ENCODE measurements at places on chromosomes 12 and 14.

DNA sequence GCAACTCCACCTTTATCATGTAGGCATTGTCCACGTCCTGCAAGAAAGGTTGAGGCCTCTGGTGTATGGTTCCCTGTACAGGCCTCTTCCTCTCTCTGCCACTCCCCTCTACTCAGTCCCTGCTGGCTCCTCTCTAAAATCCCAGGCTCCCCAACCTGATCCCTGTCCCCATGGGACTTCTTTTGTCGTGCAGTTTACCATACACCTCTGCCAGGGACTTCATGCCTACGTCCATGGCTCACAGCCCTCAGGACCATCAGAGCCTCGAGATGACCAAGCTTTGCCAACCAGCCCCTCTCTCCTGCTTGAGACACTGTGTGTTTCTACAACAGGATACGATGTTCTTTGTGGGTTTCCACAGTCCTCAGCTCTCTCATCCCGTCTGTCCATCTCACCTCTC, 2.9 kb downstream of the KRT2 start:
- DNase-seq, result no peak

DNA sequence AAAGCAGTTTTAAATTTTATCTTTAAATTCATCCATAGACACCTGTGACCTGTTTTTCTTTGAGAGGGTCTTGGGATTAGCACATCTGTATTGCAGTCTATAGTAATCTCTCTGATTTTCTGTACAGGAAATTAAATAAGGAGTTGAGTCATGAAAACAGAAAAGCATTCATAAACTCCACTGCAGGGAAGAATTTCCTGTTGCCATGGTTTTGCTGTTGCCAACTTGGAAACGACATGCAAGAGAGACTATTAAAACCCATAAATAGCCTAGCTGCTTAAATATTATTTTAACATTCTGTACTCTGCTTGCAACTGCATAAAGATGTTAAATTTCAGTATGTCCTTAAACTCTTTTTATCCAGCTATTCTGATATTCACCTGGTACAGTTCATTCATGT, 281.0 kb upstream of the RGS6 start:
- no peak for DNase-seq

- no peak for DNase-seq
Measured at GRCh38 chr12:75571656-75572205, 60.3 kb upstream of the KRR1 start.

DNA sequence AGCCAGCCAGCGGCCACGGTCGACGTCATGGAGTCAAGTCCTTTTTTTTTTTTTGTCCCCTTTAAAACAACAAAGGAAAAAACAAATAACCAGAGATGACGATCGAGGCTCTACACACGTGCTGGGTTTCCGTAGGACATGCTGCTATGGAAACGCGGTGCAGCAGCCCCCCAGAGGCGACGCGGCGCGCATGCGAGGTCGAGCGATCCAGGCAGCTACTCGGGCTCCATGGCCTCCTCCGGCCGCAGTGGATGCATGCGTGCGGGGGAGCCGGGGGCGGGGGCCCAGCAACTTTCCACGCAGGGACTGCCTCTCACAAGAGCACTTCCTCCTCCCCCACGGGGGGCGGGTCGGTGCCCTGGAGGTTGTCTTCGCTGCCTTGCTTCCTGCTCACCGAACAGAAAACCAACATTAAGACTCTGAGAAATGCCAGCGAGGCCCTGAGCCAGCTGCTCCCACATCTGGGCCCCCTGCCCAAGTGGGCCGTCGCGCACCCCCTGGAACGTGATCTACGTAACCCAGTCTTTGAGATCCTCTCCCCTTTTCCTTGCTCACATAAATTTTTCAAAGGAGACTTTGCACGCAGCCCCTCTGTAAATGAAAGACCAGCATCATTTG, 30.7 kb downstream of the P2RX4 start:
- peak; percentile 50 for DNase-seq

GRCh38 chr14:77275041-77275580, 4.1 kb upstream of the NGB start:
- no peak for DNase-seq

DNA sequence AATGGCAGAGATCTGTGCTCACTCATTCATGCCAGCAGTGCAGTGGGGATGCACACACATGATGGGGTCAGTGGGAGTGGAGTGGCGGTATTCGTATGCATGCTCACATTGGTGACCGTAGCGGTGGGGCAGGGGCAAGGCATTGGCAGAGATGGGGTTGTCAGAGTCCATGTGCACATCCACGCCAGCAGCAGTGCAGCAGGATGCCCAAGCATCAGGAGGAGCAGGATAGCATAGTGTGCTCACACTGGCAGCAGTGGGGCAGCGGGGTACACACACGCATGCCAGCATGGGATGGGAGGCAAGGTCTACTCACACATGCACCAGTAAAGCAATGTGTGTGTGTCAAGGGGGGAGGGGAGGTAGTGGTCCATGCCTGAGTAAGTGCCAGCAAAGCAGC, 89.4 kb upstream of the GARIN6 start:
- no peak for DNase-seq

DNA sequence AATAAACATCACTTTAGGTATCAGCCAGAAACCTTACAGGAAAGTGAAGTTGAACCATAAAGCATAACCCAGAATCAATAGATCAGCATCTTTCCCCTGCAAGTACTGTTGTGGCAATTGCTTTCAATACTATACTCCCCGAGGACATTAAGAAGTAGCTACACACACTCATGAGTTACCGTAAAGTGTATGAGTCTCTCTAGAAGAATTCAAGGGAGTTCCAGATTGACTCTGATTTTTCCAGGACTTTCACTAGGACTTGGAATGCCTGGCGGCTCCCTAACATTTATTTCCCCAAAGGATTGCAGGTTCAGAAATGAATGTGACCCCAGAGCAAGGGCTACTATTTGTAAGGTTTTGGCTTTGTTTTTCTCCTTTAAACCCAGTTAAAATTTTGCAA, 465.4 kb upstream of the MDGA2 start:
- no peak for DNase-seq

DNA sequence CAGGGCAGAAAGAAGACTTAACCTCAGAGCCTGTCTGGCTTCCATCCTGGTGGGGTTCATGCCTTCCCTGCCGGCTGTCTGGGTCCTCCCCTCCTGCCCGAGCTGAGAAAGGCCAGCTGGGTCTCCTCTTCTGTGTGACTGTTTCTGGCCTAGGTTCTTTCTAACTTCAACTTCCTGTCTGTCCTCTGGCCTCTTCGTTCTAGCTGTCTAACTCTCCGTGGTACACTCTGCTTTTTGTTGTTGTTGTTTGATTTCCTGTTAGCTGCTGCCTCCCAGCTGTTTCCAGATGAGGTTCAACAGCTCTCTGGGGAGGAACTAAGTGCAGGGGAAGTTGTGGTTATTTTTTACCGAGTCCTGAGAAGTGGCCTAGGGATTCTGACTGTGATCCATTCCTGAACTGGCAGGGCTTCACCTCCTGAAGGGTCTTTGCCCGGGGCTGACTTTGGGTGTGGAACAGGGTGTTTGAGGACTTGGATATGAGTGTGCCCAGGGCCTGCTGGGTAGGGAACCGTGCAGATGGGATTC, 3.2 kb downstream of the MLXIP start:
- peak; percentile 77 for DNase-seq

GRCh38 chr12:1531153-1531653, 63.2 kb downstream of the FBXL14 start:
- DNase-seq, result peak; percentile 44

GRCh38 chr12:19706936-19707335, 267.6 kb downstream of the AEBP2 start:
- DNase-seq, result no peak

DNA sequence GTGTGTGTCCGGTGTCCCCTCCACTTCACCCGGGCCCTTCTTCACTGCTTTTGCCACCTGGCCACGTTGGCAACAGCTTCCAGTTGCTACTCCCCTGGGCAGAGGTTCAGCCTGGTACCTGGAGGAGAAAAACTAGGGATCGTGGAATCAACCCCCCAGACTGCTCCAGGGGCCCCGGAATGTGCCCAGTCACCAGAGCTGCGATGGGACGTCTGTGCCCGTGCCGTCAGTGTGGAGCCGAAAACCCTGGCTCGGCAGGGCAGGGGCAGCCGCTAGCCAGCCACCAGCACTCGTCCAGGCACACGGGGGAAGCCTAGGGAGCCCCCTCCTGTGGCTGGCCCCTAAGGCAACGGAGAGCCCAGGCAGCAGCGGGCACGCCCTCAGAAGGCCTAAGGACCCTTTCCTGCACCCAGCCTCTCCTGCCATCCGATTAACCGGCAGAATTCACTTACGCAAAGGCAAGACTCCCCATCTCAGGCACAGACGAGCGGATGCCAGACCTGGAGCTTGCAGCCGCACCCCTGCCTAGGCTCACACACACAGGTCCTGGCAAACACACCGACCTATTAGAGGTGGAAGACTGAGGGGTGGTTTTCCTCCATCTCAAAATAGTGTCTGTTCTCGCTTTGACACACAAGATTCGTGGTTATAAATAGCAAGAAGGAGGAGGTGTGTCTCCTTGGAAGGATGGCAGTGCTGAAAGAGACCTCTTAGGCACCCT, 62.6 kb downstream of the FBXL14 start:
- DNase-seq, result peak; percentile 50

- no peak for DNase-seq
Measured at GRCh38 chr12:114954511-114955055, 270.6 kb upstream of the TBX3 start.

DNA sequence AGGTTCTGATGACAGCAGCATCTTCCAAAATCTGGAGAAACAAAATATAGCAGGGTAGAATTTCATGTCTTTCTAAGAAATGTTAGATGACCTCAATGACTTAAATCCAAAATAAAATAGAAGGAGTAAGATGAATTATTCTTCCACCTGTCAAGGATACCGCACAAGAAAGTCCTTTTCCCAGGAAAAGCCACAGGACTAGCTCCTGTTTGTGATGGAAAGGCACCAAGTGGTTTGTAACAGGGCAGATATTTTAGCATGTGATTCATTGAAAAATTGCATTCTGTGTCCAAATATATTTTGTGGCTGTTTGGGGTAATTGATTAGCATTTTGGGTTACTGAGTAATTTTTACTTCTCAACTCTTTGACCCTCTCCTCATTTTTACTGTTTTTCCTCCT, 2.7 kb downstream of the CD163L1 start:
- no peak for DNase-seq

GRCh38 chr14:67943947-67944346, 124.4 kb downstream of the RAD51B start:
- peak; percentile 2 for DNase-seq

GRCh38 chr12:128830505-128830893, 6.7 kb upstream of the SLC15A4 start:
- no peak for DNase-seq

DNA sequence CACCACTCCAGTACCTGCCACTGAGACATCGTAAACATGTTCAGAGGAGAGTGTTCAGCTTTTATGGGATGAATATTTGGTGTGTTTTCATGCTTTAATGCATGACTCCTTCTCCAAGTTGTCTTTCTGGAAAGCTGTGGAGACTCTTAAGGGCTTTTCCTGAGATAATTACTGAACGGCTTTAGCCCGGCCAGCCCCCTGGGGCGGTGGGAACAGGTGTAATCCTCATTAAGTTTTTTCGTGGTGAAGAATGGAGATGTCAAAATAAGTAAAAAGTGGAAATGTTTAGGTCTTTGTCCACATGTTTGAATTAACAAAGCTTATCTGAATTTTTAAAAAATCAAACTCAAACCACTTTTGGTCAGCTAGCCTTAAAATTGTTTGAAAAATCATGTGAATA, 1.5 kb downstream of the SYNE2 start:
- DNase-seq, result no peak

DNA sequence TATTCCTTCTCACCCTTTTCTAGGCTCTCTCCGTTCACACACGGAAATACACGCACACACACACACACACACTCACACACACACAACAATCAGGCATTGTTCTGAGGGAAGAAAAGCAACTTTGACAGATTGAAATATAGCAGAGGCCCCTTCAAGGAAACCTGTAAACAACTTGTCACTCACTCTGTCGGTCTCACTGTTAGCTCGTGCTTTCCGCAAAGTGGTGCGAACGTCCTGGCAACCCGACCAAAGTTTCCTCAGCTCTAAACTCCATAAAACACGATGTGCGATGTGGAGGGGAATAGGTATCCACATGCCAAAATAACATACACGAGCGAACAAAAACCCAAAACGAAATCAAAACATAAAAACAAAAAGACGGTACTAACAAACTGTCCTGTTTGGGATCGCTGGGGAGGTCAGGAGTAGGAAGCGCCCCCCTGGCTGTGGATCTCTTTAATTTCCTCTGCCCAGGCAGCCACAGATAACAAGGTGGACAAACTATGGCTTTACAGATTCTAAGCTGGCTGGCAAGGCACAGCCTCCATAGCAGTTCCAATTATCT, 822 bp upstream of the SOX5 start:
- no peak for DNase-seq

DNA sequence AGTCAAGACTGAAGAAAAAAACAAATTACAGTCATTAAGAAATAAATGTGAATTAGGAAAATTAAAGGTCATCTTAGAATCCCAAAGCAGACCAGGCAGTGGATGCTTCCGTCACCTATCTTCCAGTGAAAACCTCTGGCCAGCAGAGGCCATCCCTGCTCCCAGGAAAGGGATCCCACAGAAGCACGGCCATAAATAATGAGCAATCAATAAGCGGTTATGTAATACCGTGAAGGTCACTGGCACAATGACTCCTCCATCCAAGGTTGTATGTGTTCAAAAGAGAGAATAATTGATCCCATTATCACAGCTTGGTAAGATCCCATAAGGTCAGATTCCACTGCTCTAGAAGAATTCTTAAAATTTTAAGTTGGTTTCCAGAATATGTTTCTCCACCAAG, 85.7 kb downstream of the PPP2R5E start:
- DNase-seq, result no peak

Measured in GM19239 (cell line).